Cardiac fibroblast (primary cell): ENCODE measurements at places on chromosomes 6 and 20.

- DNase-seq: no peak
Measured at GRCh38 chr6:105001063-105001462, 44.2 kb downstream of the LIN28B start.

DNA sequence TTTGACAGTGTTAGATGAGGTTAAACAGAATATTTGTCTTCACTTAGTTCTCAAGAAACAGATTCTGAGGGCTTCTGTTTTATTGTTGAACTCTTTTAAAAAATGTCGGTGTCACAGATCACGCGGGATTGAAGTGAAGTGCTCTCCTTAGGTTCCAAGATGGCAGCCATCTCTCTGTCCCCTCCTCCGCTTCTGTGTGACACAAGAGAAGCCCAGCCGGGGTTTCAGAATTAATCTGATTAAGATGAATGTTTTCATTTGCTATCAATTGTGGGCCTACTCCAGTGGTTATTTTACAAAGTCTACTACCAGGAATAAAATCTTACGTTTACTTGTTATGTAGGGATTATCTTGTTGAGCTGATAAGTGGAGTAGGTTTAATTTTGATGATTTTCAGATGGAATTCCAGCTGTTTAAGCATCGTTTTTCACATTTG lies 10.9 kb downstream of the HIVEP1 start:
- no peak for DNase-seq

DNA sequence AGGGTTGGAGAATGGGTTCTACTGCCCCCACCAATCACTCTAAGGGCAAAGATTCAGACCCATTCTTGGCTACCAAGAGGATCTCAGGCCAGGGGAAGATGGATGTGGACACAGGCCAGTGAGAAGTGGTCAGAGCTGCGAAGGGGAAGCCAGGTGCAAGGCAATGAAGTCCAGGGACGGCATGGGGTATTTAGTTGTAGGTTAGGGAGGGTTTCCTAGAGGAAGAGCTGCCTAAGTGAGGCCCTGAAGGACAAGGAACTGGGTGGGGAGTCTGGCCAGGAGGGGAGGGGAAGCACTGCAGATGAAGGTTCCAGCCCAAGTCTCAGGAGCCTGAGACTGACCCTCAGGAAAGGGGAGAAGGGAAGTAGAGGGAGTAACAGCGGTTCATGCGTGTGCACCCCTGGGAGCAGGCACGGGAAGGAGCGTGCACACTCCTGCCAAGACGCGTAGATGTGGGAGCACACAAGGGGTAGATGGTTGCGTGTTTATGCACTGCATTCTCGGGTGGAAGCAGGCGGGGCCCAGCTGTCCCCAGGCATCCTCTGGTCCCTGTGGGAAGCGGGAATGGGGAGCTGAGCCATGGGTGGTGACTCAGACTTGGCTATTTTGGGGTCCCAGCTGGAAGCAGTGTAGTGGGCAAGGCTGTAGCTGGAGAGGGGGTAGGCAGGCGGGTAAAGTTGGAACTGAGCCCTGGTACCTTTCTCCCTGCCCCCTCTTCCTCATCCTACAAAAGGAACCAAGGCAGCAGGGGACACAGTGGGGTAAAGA lies 3.3 kb downstream of the ACTL10 start:
- no peak for DNase-seq

DNA sequence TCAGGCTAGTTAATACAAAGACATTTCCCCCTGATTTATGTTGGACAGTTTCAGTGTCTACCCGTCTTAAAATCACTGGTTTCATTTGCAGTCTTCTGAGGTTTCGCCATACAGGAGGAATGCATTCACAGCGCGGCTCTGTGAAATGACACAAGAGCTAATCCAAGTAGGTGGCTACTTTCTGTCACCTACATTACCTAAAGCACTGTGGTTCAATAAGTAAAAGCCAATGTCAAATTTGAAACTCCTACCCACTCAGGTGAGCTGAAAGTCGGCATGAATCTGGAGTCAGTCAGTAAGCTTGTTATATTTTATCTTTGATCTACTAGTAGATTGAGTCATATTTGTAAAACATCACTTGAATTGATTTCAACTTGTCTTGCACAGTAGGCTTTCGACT lies 370.8 kb downstream of the LAMA2 start:
- DNase-seq: no peak

- no peak for DNase-seq
Measured at GRCh38 chr6:156868385-156868784, 91.2 kb downstream of the ARID1B start.

DNA sequence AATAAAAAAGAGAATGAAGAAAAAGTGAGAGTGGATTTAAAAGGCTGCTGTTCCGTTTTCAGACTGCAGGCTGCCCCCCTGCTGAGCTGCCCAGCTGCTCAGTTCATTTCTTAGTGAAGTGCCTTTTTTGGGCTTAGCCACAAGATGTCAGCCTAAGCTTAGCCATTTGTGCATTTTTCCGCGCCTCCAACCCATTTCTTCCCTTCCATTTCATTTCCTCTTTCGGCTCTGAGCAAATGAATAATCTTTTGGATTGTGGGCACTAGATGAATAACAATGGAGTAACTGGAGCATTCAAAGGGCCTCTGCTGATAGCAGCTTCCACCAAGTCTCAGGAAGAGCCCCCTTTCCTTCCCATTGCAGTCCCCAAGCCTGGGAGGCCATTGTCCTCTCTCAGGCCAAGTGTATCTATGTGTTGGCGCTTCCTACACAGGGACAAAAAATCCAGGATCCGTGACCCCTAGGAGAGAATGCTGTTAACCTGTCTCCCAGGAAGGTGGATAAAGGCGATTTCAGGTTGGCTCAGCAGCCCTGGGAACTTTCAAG lies 83.5 kb upstream of the SPTLC3 start:
- peak; percentile 91 for DNase-seq

DNA sequence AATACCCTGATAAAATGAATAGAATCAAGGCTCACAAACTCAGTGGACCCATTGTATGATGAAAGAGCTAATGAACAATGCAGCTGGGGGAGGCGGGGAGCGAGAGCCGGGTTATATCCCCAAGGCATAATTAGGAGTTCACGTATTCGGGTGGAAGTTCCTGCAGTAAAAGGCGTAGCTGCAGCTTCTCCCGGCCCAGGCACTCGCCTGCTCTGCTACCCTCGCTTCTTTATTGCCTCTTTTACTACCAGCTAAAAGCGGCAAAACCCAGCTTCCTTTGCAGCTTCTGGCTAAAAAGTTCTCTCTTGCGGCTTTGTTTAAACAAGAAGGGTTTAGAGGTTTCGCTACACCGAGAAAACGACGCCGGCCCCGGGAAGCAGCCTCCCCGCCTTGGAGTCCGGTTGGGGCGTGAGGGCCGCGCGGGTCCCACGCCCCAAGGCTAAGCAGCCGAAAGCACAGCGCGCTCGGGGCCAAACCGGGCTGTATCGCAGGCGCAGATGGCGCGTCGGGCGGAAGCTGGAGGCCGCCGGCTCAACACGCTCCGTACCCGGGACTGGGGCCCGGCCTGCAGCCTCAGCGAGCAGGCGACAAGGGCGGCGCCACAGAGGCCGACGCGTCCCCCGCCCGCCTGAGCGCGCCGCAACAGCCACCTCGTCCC lies 1.6 kb downstream of the ZBTB2 start:
- peak; percentile 79 for DNase-seq

- no peak for DNase-seq
Measured at GRCh38 chr6:27178407-27178730, 69.1 kb upstream of the PRSS16 start.

GRCh38 chr20:46022411-46023147 lies 6.4 kb upstream of the SLC12A5 start:
- peak; percentile 41 for DNase-seq

- DNase-seq: no peak
Measured at GRCh38 chr20:64033981-64034493, 1.9 kb upstream of the C20orf204 start.

- DNase-seq: peak; percentile 6
Measured at GRCh38 chr6:144845186-144845585, 560.1 kb downstream of the UTRN start.

DNA sequence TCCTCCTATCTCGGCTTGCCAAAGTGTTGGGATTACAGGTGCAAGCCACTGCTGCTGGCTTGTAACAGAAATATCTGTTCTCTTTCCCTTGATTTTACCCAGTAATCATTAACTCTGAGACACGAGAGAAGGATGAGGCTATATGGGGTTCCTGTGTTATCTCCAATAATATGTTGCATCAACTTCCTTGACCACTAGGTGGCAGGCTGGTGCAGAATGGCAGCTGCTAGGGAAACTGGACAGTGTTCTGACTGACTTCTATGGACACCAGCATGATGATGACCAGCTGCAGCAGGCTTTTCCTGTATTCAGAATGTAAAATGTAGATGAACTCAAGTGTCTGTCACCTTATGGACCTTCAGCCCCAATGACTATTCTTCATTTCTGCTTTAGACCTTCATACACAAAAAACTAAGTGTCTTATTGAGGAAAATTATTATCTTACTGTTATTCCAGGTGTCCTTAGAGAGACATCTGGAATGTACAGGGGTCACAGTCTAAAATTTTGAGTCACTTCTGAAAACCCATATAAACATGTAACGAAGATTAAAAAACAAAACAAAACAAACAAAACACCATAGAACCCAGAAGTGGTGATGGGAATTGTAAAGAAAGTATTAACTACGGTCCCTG lies 20.4 kb upstream of the CD109 start:
- DNase-seq: peak; percentile 86

GRCh38 chr6:133980168-133980567 lies 27.1 kb downstream of the TBPL1 start:
- DNase-seq: no peak

DNA sequence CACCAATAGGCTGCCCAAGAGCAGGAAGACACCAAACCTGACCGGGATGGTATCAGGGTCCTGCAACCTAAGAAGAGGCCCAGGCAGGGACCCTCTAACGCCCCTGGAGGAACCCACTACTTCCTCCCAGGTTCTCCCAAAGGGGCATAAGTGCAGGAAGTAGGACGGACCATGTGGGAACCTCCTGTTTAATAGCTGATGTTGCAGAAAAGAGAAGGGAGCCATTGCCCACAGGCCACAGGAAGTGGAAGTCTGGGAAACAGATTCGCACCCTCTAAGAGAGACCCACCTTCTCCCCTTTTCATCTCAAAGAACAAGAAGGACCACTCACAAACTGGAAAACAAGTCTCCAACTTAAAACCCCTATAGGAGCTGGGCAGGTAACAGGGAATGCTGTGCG lies 18.1 kb downstream of the PREX1 start:
- DNase-seq: no peak

- DNase-seq: peak; percentile 86
Measured at GRCh38 chr6:147099974-147100373, 104.2 kb upstream of the STXBP5 start.

DNA sequence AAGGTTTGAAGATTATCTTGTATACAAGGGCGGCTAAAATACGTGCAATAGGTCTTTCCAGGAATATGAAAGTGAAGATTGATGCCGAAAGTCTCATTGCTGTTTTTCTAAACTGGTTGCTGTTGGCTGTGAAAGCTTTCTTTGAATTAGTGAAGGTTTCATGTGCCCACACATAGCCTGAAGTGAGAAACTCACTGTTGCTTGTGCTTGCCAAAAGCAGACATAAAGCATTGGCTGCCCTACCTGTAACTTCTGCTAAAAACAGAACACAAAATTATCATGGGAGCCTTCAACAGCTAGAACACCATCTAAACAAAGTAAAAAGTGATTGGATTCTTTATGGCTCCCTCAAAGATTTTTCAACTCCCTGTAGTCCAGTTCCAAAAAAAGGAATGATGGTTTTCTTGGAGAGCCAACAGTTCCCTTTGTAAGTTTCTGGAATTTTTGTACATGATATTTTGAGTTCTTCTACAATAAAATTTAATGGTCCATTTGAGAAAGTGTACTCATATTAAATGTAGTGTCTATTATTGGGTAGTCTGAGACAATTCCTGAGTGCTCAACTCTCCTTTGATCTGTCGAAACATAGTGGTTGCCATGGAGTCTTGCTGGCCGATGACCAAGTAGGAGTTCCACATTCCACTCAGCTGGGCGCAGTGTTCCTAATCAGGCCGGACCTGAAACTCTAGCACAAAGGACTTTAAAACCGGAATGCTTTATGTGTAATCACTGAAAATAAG lies 68.5 kb downstream of the PLEKHG1 start:
- DNase-seq: peak; percentile 92

DNA sequence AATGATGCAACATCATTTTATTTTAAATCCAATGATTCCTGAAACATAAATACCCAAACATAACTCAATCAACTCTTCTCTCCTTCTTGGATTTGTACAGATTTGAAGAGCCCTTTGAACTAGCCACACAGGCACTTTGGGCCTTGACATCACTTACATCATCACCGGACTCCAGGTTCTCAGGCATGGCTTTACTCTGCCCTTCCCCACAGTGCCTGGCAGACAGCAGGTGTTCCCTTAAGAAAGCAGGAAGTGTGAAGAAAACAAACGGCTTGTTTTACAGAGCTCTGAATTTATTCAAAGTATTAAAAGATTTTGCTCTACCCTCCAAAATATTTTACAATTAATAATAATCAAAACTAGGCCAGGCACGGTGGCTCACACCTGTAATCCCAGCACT lies 54.8 kb upstream of the GCM1 start:
- no peak for DNase-seq
